ENCODE measurements at places on chromosomes 4 and X.

GRCh38 chrX:129784371-129784770 lies 4.6 kb downstream of the SASH3 start:
- no peak for DNase-seq

- no peak for DNase-seq
Observed at GRCh38 chr4:116590648-116591047, 494.7 kb downstream of the TRAM1L1 start.

DNA sequence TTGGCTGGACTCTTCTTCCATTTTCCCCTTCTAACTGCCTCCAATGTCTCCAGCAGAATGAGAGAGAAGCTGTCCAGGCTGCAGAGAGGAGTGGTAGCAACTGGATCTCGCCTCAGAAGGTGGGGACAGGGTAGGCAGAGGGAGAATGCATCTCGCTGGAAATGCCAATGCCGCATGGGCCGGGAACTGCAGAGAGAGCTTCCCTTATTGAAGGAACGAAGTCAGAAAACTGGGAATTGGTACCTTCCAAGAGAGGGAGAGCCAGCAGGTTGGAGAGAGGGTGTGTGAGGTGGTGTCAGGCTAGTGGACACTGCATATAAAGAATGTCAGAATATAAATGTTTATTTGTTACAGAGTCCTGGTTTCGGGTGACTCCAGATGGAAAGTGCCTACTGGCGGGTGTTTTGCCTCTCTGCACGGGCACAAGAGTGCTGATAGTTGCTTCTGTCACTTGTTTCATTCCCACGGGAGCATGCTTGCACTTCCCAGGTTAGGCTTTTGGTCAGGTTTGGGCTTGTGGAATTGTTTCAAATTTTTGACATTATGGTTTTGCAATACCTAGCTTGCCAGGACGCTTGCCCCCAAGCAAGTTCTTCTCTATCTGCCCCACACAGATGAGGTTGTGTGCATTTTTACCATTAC lies 156.8 kb upstream of the STS start:
- no peak for DNase-seq

DNA sequence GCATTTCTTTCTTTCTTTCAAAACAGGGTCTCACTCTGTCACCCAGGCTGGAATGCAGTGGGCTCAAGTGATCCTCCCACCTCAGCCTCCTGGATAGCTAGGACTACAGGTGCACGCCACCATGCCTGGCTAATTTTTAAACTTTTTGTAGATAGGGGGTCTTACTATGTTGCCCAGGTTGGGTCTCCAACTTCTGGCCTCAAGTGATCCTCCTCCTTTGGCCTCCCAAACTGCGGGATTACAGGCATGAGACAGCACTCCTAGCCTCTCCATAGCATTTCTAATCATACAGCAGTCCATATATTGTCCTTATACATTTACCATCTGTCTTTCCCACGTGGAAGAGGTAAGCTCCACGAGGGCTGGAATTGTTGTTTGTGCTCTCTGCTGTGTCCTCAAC lies 2.0 kb upstream of the FHIP1A start:
- no peak for DNase-seq

DNA sequence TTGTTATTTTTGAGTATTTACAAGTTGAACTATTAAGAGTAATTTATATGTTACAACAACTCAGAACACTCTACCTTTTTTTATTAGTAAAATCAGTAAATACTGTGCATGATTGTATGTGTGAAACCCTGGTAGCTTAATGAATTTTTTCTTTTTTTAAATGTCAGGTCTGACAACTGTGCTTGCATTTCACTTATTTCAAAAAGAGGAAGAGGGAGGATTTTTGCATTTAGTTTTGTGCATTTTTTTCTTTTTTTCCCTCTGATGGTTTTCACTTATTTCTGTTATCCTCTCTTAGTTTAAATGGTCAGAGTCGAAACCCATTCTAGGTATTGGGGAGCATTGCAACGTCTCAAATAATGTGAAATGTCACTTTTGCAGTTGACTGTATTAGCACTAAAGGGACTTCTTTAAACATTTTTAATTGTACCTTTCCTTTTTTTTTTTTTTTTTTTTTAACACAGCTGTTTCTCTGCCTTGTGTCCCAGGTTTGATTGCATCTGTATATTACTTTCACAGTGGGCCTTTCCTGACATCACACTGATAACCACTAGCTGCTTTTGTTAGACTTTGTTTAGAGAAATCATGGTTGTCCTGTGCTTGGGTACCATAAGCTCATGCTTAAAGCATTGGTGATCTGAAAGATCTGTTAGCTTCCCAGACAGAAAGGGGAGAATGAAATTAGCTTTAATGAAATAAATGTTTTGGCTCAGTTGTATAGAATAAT lies 28.5 kb downstream of the MOB1B start:
- peak; percentile 31 for DNase-seq

Data from erythroblast (primary cell).